Type B pancreatic cell (in vitro differentiated cells): ENCODE measurements at places on chromosomes 2 and 18. TPM values are rescaled to one million over a fixed set of nuclear protein-coding genes. Genes with fewer than 3 reads are reported as not detected.

DNA sequence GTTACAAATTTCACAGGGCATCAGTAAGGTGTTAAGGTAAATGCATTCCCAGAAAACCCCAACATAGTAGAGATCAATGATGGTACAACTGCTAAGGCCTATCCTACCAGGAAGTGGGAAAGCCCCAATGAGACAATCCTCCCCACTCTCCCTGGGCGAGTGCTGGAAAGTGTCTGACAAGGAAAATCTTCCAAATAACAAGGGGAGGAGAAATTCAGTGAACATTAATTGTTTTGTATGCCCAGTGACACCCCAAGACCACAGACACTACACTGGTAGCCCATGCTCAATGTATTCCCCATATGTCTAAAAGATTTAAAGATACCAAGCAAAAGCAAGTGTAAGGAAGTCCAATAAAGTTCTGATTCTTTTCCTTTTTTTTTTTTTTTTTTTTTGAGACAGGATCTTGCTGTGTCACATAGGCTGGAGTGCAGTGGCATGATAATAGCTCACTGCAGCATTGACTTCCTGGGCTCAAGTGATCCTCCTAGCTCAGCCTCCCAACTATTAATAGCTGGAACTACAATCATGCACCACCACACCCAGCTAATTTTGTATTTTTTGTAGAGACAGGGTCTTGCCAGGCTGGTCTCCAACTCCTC is 24.7 kb downstream of the B4GALT6 start:
- H3K27me3 ChIP-seq: no peaks in the 10 kb centered on the region
- no peak for DNase-seq
- H3K4me1 ChIP-seq: peaks cover 12% of the 10 kb centered on the region
- no peak overlapping the region for H3K4me3 ChIP-seq
- peak overlapping the region; percentile 71 for H3K27ac ChIP-seq

Gene FAM161A
- total RNA-seq: 3.6 and 12.3 TPM in 2 replicates

DNA sequence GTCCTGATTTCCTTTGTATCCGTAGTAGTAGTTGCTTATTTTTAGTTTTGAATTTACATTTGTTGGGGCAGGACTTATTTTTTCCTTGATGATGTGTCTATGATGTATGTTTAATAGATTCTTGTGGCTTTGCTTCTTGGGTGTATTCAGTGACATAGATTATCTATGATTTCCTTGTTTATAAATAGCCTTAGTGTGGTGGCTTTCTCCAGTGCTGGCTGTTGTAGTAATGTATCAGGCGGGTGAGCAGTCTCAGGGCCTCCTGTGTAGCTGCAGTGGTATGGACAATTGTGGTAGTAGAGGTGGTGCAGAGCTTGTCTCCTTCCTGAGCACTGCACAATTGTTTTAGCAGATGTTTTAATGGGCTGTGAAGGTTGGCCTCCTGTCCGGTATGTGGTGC is 60.5 kb downstream of the SMCHD1 start:
- DNase-seq: no peak
- H3K4me1 ChIP-seq: no peaks in the 10 kb centered on the region
- H3K27ac ChIP-seq: no peak overlapping the region
- no peaks in the 10 kb centered on the region for H3K27me3 ChIP-seq

Gene LRRC30
- total RNA-seq: not detected in 2 replicates

DNA sequence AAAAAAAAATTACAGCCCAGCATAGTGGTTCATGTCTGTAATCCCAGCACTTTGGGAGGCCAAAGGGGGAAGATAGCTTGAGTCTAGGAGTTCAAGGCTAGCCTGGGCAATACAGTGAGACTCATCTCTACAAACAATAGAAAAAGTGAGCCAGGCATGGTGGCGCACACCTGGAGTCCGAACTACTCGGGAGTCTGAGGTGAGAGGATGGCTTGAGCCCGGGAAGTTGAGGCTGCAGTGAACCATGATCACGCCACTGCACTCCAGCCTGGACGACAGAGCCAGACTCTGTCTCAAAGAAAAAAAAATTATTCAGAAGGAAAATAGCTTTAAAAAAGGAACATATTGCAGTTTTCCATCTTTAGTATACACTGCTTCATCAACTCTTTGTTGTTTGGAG is 47.8 kb downstream of the CYP27C1 start:
- H3K27ac ChIP-seq: no peak overlapping the region
- no peak overlapping the region for H3K4me3 ChIP-seq
- H3K27me3 ChIP-seq: peaks cover 4% of the 10 kb centered on the region
- DNase-seq: peak; percentile 20
- H3K36me3 ChIP-seq: no peaks in the 10 kb centered on the region

DNA sequence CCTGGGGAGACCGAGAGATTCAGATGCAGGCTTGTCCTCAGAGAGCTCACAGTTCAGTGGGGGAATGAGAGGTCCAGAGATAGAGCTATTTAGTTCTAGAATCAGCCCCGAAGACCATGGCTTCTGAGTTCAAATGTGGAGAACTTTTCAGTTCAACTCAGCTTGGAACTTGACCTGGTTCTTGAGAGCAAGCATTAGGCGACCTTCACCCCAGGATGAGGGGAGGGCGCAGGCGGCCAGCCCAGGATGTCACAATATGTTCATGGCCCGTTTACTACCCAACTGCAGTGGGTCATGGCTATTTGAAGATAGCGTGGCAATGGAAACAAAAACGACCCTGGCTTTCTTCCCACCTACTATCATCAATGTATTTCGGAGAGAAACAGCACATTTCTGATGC is 33.8 kb downstream of the DCDC2C start:
- peaks cover 25% of the 10 kb centered on the region for H3K27me3 ChIP-seq
- DNase-seq: no peak
- no peaks in the 10 kb centered on the region for H3K36me3 ChIP-seq
- H3K4me1 ChIP-seq: no peaks in the 10 kb centered on the region
- no peak overlapping the region for H3K27ac ChIP-seq
- H3K4me3 ChIP-seq: no peak overlapping the region

DNA sequence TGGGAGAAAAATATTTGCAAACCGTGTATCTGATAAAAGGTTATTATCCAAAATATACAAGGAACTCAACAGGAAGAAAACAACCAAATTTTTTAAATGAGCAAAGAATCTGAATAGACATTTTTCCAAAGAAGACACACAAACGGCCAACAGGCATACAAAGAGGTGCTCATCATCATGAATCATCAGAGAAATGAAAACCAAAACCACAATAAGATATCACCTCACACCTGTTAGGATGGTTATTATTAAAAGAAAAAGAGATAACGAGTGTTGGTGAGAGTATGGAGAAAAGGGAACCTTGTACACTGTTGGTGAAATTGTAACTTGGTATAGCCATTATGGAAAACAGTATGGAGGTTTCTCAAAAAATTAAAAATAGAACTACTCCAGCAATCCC is 463.3 kb downstream of the IRS1 start:
- H3K27ac ChIP-seq: no peak overlapping the region
- no peak overlapping the region for H3K4me3 ChIP-seq
- DNase-seq: no peak
- H3K27me3 ChIP-seq: no peaks in the 10 kb centered on the region

Gene SLC4A5
- 1.5 and 6.4 TPM in 2 replicates for total RNA-seq

- no peaks in the 10 kb centered on the region for H3K4me1 ChIP-seq
- no peak overlapping the region for H3K4me3 ChIP-seq
Observed at GRCh38 chr2:165011199-165011598, 55.9 kb upstream of the SLC38A11 start.

GRCh38 chr2:62972601-62973000 is 78.0 kb upstream of the OTX1 start:
- no peak for DNase-seq
- peaks cover 6% of the 10 kb centered on the region for H3K4me1 ChIP-seq
- no peaks in the 10 kb centered on the region for H3K27me3 ChIP-seq
- H3K4me3 ChIP-seq: no peak overlapping the region
- H3K27ac ChIP-seq: no peak overlapping the region
